ENCODE measurements at places on chromosomes 1 and 21.

DNA sequence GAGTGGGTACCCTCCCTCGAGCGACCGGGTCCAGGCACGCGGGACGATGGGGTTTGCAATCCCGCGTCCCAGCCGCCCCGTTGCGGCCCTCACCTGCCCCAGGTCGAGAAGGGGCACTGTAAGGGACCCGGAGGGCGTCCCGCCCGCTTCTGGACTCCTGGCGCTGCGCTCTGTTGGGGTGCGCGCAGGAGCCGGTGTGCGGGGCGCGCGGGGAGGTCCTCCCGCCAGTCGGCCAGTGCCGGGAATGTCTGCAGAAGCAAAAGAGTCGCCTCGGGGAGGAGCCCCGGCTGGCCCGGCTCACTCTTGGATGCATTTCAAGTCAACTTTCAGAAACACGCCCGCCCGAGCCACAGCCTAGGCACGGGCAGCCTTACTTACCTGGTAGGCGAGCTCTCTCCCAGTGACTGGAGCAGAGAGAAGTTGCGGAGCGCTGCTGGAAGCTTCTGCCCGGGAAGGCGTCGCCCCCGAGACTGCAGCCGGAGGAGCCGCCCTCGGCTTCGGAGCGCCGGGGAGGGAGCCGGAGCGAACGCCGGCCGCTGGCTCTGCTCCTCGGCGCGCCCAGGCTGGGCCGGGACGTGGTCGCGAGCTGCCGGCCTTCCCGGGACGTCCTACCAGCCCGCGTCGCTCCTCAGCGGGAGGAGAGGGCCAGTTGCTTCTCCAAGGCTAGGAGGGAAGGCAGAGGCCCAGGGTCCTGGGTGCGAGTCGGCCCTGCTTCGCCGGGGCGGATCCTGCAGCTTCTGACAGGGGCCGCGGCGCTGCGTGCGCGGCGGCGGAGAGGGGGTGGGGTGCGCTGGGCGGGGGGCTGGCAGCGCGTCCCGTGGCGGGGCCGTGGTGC lies at the start of gene LMX1A:
LMX1A (minus strand) TSS at position 739 of the 835 bp plus-strand sequence. CDS start 1,156 bp downstream, outside the sequence.
- DNase-seq, result no peak

DNA sequence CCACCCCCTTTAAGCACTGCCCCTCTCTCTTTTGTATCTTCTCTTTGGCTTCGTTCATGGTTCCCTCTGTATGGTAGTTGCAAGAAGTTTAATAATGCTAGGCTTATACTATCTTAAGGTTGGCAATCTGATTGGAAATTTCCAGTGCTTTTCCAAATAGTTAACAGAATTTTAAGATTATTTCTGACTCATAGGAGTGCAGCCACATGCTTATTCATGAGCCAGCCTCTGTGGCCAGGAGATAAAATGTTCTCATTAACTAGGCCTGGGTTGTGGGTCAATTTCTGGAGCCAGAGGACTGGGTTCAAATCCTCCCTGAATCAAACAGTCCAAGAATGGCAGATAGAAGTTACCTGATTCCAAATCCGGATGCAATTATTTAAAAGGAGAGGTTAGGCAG lies 103.1 kb downstream of the ATP6V1G3 start:
- no peak for DNase-seq

- no peak for DNase-seq
Observed at GRCh38 chr1:169595764-169596711, 9.8 kb upstream of the F5 start.

- DNase-seq, result peak; percentile 92
Observed at GRCh38 chr1:46303038-46303871, at the start of the genes LRRC41 and UQCRH. TSS of gene LRRC41 (minus strand) at chr1:46303616. CDS start at chr1:46303322, 294 bp downstream. TSS of gene UQCRH (plus strand) at chr1:46303698. CDS start at chr1:46303767, 69 bp downstream.

- DNase-seq, result no peak
Observed at GRCh38 chr1:94734963-94735901, 84.9 kb upstream of the SLC44A3 start.

DNA sequence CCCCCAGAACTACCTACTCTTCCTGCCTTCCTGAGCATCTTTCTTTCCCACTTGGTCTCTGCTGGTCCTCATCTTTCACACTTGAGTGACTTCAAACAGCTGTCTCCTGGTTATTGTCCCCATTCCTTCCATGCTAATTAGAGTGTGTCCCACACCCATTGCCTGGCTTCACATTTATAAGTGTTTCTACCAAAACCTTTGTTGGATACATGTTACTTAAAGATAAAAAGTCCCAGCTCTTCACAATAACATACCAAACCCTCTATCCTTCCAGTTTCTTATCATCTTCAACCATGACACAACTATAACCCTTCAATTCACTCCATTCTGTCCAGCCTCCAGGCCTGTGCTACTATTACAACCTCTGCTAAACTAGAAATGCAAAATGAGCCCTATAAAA lies 41.0 kb downstream of the VCAM1 start:
- DNase-seq, result no peak

DNA sequence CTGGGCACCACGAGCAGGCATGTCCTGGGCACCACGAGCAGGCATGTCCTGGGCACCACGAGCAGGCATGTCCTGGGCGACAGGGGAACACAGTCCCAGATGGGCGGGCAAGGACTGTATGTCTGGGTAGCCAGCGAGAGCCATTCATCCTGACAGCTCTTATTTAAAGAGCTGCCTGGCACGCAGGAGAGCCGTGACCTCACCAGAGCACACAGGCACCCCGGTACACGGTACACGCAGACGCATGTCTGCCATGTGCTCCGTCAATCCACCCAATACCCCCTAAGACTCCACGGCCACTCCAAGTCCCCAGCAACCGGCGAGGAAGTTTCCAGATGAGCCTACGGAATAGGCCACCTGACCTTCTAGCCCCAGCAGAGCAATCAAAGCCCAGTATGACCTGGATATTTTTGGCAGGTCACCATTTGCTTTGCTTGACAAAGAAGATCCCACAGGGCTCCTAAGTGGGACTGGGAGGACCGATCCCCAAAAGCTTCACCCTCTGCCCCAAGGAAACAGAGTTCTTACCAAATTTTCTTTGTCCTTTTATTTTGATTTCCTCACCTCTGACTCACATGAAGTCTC lies 51.7 kb downstream of the CASZ1 start:
- no peak for DNase-seq

- DNase-seq, result no peak
Observed at GRCh38 chr1:231869364-231869763, 242.8 kb downstream of the DISC1 start.

DNA sequence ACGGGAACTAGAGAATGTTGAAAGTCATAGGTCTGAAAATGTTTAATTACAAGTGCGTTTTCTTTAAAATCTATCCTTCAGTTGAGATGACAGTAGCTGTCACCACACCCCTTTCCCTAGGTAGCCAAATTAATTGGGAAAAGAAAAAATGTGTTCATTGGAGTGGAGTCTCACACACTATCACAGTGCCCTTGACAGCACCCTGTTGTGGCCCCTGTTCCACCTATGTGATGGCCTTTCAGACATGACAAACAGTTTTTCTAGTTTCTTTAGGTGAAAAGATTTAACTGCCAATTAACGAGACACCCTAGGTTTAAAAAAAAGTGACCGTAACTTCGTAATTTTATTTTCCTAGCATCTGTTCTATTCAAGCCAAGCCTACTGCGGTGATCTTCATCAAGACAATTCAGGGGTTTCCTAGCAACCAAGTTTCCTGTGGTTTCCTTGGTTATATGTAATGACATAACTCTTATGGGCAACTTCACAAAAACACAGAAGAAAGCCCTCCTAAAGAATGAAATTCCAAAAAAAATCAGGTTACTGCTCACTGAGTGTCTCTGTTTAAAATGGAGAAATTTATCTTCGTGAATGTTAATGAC lies 298.3 kb downstream of the PDE4B start:
- DNase-seq, result no peak

DNA sequence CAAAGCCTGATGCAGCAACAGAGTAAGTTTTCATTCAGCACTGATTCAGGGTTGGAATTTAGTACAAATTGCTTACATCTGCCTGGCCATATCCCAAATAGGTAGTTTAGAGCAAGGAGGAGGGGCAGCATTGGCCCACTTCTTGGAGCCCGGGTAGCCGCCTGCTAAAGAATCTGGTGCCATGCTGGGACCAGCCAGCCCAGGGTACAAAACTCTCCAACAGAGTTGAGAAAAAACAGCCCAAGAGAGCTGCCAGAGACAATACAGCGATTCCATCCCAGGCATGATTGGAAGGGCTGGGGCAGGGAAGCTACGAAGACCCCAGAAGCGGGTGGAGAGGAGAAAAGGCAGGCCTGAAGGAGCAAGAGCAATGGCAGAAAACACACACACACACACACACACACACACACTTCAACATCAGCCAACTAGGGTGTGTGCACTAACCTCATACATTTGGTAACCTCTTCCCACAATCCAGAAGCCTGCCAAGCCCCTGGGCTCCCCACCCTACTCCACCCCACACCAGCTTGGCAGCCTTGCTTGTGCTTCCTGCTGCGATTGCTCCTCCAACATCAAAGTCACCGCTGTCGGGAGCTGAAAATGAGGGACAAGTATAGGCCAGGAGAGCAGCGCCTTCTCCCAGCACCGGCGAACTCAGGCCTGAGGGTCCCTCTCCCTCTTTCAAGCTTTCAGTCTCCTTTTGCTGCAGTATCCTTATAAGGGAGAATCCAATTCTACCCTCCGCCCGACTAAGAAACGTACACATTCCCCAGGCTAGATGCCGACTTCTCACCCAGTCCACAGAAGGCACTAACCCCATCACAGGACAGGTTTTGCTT lies 1.2 kb downstream of the PIK3C2B start:
- no peak for DNase-seq

- no peak for DNase-seq
Observed at GRCh38 chr1:234398849-234399381, 25.7 kb downstream of the COA6 start.

DNA sequence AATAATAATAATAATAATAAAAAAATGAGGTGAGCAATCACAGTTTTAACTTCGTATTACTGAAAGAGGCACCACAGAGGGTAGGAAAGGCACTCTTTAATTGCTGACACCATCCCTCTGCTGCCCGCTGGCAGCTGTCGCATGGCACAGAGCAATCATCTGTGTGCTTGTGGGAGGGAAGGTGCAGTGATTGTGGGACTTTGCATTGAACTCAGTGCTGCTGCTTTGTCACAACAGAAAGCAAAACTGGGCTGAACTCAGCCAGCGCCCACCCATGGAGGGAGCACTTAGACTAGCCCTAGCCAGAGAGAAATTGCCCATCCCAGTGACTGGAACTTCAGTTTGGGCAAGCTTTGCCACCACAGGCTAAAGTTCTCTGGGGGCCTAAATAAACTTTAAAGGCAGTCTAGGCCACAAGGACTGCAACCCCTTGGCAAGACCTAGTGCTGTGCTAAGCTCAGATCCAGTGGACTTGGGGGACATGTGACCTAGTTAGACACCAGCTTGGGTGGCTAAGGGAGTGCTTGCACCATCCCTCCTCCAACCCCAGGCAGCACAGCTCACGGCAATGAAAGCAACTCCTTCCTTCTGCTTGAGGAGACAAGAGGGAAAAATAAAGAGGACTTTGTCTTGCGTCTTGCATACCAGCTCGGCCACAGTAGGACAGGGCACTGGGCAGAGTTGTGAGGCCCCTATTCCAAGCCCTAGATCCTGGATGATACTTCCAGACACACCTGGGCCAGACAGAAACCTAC lies 59.3 kb downstream of the WDR4 start:
- no peak for DNase-seq

DNA sequence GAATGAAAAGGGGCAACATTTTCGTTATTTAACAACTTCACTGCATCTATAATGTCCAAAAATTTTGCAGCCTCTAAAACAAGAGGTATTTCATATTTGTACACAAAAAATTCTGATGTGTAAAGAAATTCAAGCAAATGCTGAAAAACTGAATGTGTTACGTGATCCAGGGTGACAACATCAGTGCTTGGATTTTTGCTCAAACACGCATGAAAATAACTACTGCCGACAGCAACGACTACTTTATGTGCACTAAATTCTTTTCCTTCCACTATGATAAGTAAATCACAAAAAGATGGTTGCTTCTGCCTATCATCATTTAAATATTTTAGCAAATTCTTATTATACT lies 53.4 kb upstream of the ASPM start:
- no peak for DNase-seq

GRCh38 chr1:221827307-221827642 lies 85.4 kb upstream of the DUSP10 start:
- no peak for DNase-seq

- DNase-seq, result no peak
Observed at GRCh38 chr1:245896258-245896657, 610.8 kb downstream of the SMYD3 start.

GRCh38 chr21:40636026-40636425 lies 210.9 kb downstream of the DSCAM start:
- no peak for DNase-seq

DNA sequence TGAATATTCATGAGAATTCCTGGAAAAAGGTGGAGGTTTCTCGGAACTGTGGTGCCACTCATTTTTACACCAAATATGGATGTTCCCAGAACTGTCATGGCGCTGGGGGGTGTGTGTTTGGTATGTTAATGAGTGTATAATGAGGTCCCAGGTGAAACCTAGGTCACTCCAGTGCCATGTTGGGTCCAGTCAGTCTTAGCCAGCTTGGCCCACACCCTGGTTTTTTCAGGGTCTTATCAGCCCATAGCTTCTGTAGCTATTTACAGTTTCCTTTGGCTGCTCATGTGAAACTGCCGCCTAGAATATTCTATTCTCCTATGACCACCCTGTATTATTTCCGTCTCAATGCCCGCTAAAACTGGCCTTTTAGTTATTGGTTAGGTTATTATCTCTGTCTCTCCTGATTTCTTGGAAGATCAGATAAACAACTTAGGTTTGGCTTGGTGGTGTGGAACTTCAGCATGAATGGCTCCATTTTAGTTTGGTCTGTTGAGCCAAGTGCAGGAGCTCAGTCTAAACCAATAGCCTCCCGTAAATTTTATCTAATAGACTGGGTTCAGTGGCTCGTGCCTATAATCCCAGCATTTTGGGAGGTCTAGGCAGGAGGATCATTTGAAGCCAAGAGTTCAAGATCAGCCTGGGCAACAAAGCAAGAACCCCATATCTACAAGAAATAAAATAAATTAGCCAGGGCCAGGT lies 42.1 kb upstream of the EDARADD start:
- DNase-seq, result no peak

- DNase-seq, result no peak
Observed at GRCh38 chr21:20874202-20874601, 124.0 kb upstream of the NCAM2 start.

GRCh38 chr1:28737307-28738132 lies 780 bp downstream of the YTHDF2 start:
- DNase-seq, result peak; percentile 29

GRCh38 chr1:205661429-205662134 lies 18.7 kb downstream of the SLC45A3 start:
- DNase-seq, result no peak

DNA sequence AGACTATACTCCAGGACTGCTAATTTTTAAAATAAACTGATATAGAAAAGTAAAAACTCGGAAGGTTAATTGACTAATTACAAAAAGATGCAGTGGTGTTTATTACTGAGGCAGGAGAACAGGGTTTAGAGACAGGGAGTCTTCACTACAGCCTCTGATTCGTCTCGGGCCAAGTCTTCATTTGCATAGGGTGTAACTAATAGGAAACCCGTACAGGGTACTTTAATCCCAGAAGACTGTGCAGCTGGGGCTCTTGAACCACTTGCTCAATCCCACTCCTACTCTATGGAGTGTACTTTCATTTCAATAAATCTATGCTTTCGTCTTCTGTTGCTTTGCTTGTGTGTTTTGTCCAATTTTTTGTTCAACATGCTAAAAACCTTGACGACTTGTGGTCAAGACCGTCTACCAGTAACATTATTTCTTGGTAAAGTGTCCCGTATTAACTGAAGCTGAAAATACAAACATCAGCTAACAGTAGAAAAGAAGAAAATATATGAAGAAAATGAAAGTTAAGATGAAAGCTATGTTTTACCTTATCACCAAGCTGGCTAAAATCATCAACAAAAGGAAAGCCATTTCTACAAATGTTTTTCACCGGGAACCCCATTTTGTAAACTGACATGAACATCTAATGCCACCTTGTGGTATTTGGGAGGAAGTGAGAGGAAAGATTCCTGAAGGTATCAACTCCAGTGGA lies 8.0 kb downstream of the SDHB start:
- DNase-seq, result no peak

- no peak for DNase-seq
Observed at GRCh38 chr1:154104433-154105082, 50.3 kb downstream of the NUP210L start.

All from activated T-helper 1 cell treated with anti-CD3 and anti-CD28 coated beads, Interleukin-12 subunit alpha, Interleukin-12 subunit beta, Interleukin-2, Interleukin-4 antibody, amounts not matched to agents 30 ng/mL and 10 ng/mL and 1 ng/mL, durations not matched to agents 14 hours and 24 hours and 36 hours (primary cell).